Amniotic stem cell (primary cell): ENCODE measurements at places on chromosomes 2 and 18.

- DNase-seq = no peak
These were observed 1.7 kb upstream of the STAMBP start for GRCh38 chr2:73827018-73827417.

DNA sequence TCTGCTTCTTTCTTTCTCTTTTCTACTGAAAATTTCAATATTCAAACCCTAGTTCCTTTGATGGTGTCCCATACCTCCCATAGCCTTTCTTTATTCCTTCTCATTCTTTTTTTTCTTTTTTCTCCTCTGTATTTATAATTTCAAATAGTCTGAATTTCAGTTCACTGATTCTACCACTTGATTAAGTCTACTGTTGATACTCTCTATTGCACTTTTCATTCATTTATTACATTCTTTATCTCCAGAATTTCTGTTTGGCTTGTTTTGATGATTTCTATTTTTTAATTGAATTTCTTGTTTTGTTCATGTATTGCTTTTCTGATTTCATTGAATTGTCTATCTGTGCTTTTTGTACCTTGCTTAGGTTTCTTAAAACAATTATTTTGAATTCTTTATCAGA lies 111.9 kb upstream of the VRK2 start:
- no peak for DNase-seq

GRCh38 chr2:235675678-235676535 lies 182.1 kb downstream of the AGAP1 start:
- no peak for DNase-seq

DNA sequence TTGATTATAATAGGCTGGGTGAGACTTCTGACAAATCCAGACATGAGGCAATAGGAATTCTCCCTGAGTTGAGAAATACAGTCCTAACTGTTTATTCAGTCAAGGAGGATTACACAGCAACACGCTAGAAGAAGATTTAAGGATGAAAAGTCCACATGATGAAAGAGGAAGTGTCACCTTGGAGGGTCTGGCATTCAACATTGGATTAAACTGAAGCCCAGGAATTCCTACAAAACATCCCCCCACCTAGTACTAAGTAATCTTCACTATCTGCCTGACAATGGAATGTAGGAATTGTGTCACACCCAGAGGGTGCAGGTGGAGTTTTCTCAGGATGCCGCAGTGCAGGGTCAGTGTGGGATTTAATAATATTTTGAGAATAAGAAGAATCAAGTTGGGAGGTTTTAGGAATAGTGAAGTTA lies 142.4 kb downstream of the SOCS6 start:
- no peak for DNase-seq

DNA sequence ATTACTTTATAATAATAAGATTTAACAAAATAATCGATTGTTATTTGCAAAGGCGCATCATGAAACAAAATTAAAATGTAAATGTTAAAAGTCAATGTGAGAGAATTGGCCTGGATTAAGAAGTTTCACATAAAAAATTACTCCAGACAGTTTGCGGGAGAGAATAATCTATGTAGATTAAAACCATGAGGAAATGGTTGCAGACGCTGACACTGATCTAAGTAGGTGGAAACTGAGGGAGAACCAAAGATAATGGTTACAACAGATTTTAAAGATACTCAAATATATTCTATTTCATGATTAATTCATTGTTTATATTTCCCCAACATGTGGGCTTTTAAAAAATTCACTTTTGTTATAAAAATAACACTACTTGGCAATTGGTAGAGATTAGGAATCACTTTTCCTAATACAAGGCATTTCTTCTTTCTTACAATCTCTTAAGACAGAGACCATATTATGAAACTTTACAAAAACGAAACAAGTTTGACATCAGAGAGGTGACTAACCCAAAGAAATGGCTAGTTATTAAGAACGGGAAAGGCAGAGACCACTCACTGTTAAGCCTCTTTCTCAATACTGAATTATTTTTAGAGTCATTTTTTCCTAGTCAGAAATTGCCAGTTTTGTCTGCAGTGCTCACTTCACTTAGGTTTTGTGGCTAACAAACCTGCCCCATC lies 1.6 kb downstream of the KANSL1L start:
- DNase-seq = peak; percentile 38

GRCh38 chr18:79750980-79751571 lies 46.7 kb upstream of the KCNG2 start:
- DNase-seq = no peak

GRCh38 chr2:46954951-46955571 lies 39.5 kb upstream of the MCFD2 start:
- DNase-seq = peak; percentile 79

DNA sequence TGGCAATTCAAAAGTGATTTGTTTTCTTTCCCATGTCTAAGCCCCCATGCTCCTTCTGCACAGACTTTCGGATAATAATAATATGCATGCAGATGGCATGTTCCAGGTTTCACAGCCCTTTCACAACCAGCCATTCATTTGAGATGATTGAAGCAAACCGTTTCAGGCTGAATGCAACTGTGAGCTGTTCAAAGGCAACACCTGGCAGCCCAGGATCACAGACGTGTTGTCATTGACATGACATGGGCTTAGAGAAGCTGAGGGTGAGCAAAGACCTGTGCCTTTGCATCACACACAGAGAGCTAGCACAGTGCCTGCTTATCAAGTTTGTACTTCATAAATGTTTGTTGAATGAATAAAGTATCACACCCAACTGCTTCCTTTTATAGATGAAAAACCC lies 12.4 kb upstream of the ERMN start:
- no peak for DNase-seq

- no peak for DNase-seq
These were observed 27.9 kb upstream of the GALNT5 start for GRCh38 chr2:157229572-157229971.

GRCh38 chr18:54690198-54690597 lies 99.2 kb downstream of the DYNAP start:
- DNase-seq = no peak
